Natural killer cell (primary cell): ENCODE measurements at places on chromosomes 4 and X. TPM values are rescaled to one million over a fixed set of nuclear protein-coding genes. Genes with fewer than 3 reads are reported as not detected.

The TENM3 gene
- total RNA-seq, result not detected

The HPSE gene
- 2.6 TPM for total RNA-seq

The RNF150 gene
- total RNA-seq, result 0.09 TPM

- H3K4me1 ChIP-seq, result peaks cover 10% of the 10 kb centered on the region
- H3K4me3 ChIP-seq, result no peak overlapping the region
- H3K36me3 ChIP-seq, result no peaks in the 10 kb centered on the region
- no peaks in the 10 kb centered on the region for H3K27me3 ChIP-seq
Measured at GRCh38 chr4:125322366-125322730, 7.6 kb downstream of the FAT4 start.

GRCh38 chr4:82758701-82759685, 39.6 kb downstream of the SCD5 start:
- H3K27ac ChIP-seq, result no peak overlapping the region
- no peaks in the 10 kb centered on the region for H3K36me3 ChIP-seq
- no peaks in the 10 kb centered on the region for H3K27me3 ChIP-seq
- no peaks in the 10 kb centered on the region for H3K4me1 ChIP-seq
- DNase-seq, result no peak
- H3K4me3 ChIP-seq, result no peak overlapping the region

- H3K27me3 ChIP-seq, result no peaks in the 10 kb centered on the region
- no peak for DNase-seq
- H3K27ac ChIP-seq, result no peak overlapping the region
- H3K4me1 ChIP-seq, result peaks cover 21% of the 10 kb centered on the region
- no peaks in the 10 kb centered on the region for H3K36me3 ChIP-seq
Measured at GRCh38 chrX:154457491-154458115, 478 bp upstream of the PLXNA3 start.
